Activated CD8-positive, alpha-beta memory T cell treated with anti-CD3 and anti-CD28 coated beads for 48 hours (primary cell): ENCODE measurements at places on chromosomes 4 and X.

DNA sequence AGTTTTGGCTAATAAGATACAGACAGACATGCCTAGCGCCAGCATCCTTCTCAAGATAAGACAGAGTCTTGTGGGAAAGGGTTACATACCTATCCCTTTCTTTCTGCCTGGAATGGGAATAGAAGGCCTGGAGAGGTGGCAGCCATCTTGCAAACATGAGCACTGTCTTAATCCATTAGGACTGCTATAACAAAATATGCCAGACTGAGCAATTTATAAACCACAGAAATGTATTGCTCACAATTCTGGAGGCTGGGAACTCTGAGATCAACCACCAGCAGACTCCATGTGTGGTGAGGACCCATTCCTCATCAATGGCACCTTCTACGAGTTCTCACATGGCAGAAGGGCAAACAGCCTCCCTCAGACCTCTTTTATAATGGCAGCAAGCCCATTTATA is 26.5 kb upstream of the NEIL3 start:
- DNase-seq = no peak

DNA sequence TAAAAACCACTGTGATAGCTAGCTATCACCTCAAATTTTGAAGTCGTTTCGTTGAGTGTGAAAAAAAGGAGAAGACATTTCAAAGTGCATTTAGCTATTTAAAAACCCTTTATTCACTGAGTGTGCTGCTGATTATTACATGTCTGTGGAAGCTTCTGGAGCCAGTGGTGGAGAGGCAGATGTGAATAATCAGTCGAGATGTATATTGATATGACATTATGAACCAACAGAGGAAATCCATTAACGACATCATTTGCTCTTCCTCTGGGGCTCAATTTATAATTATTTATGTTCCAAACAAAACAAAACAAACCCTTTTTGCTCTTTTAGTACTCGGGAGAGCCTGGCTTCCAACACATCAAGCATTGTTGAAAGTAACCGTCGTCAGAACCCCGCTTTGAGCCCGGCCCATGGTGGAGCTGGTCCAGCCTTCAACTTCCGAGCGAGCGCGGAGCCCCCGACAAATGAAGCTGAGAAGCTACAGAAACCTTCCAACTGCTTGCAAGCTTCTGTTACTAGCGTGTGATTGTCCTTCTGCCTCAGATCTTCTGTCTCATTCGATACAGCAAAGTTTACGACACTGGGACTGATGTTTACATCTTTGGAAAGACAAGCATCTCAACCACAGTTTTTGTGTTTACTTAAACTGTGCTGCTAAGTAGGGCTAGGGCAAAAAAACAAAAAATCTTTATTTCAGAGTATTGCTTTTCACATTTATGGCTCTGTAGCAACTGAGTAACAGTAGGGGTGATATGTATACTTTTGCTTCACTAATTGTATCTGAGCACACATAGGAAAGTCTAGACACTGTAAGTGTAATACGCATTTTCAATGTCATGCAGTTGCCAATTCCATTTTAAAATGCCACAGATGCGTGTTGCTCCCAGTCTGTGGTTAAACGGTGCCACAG is 111.9 kb downstream of the STOX2 start:
- no peak for DNase-seq

GRCh38 chr4:54384563-54384962 is 155.5 kb downstream of the PDGFRA start:
- no peak for DNase-seq

GRCh38 chrX:54423161-54423888 is 16.9 kb upstream of the TSR2 start:
- DNase-seq = no peak

DNA sequence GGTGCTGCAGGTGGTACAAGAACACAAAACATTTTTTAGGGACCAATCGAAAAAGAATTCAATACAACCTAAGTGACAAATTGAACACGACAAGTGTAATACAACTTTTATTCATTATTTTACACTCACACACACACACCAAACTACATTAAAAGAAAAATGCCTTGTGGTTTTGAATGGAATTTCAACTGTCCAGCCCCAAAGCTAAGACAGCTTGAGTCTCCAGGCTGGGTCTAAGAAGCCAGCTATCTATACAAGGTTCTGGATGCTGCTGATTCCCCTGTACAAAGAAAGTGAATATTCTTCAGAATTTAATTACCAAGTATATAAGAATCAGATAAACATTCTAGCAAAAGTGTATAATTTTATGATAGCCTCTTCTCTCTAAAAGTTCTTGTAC is 118.2 kb downstream of the PPP3CA start:
- DNase-seq = no peak

DNA sequence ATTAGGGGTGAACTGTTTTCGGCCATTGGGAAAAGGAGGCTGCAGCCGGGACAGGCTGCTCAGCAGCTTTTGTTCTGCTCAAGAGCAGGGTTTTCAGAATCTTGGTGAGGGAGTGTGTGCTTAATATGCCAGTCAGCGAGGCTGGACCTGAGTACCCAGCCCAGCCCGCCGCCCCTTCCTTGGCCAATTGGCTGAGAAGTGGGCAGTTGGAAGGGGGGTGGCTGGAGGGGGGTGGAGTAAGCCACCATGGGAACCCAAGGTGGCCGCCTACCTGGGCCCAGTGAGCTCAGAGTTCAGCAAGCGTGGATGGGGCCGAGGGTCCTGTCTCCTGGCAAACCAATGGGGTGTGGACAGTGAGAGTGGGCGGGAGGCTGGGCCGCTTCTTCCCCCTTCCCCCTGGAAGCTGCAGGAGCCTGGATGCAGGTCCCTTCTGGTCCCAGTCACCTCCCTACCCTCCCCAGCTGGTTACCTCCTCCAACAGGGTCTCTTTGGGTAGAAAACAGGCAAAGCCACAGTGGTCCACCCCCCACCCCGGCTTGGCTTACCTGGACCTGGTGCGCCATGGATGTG is 52.5 kb downstream of the SORCS2 start:
- DNase-seq = no peak

DNA sequence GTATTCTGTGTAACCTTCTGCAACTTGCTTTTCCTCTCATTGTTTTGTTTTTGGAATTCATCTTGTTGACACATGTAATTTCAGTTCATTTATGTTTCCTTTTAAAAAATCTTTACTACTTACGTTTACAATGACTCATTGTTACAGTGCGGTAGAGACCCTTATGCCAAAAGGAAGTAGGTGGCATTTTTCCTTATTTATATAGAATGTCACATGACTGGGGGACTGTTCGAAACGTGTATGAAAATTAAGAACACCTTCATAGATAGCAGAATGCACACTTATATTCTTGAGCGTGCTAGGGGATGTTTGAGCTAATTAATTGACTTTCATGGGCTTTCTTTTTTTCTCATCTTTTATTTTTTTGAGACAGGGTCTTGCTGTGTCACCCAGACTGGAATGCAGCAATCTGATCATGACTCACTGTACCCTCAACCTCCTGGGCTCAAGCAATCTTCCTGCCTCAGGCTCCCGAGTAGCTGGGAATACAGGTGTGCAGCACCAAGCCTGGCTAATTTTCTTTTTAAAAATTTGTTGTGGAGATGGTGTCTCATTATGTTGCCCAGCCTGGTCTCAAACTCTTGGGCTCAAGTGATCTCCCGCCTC is 7.3 kb downstream of the REPS2 start:
- no peak for DNase-seq

DNA sequence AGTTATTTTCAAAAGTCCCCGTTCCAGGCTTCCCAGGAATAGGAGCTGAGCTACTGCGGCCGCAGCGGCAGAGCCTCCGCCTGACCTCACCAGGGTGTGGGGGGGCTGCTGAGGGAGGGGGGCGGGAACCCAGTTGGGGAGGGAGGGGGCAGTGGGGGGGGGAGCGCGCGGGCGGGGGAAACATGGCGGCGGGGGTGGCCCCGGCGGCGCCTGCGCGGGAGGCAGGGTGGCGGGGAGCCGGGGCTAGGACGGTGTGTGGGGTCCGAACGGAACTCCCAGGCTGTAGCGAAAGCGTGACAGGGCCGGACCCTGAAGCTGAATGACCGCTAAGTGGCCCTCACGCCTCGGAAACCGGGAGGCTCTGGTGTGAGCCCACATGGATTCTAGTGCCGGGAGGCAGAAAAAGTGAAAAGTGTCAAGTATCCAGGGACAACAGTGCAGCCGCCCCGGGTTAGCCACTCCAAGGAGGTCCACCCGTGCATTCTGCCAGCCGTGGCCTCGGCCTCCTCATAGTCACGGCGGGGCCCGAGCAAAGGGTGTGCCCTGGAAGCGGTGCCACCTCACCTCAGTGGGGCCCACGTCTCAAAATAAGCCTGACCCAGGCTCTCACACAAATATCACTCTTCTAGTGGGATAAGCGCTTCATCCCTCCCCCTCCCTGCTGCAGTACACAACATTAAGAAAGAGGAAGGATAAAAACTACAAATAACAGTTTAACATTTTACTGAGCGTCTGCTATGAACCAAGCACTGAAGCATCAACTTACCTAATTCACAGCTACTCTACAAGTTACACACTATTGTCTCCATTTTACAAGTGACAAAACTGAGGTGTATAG is at the start of gene KLHL13:
Gene KLHL13, minus strand, starts transcription at position 98 of the 838 bp plus-strand sequence. CDS start 88,337 bp downstream, outside the sequence.
- no peak for DNase-seq

- no peak for DNase-seq
These were observed 11.8 kb upstream of the RTL5 start for GRCh38 chrX:72143609-72143907.

GRCh38 chr4:177667687-177668086 is 225.4 kb upstream of the AGA start:
- DNase-seq = no peak

GRCh38 chr4:123696687-123697086 is 300.1 kb downstream of the SPRY1 start:
- no peak for DNase-seq

GRCh38 chr4:140048419-140048995 is 105.5 kb downstream of the MAML3 start:
- DNase-seq = no peak

DNA sequence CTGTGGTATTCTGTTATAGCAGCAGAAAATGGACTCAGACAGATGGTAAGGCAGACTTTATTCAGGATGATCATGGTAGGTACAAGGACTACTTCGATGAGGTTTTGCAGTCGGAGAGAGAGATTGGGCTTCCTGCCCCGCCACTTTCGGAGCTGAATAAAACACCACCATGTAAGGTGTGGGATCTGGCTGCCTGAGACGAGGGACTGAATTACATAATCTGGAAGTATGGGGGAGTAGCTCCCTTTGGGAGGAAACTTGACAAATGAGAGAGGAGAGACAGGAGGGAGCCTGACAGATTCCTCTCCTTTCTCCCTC is 255.5 kb upstream of the GATB start:
- DNase-seq = no peak

GRCh38 chrX:23559975-23560374 is 107.3 kb upstream of the PRDX4 start:
- DNase-seq = no peak

DNA sequence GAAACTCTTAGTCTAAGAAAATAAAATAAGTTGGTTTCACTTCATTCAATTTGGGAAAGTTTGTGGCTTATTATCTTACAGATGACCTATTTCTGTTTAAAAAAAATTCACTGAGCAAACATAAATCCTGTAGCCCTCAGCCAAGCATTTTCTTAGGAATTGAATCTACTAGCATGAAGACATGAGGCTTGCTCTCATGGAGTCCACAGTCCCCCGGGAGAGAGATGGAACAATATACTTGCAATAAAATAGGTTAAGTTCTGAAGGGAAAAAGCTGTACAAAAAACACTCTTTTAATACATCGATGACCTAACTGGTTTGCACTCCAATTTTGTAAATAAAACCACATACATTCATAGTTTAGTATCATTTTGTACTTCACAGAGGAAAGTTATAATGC is 642.6 kb upstream of the FAM241A start:
- no peak for DNase-seq

GRCh38 chrX:24760363-24761000 is 66.8 kb downstream of the POLA1 start:
- DNase-seq = no peak

- DNase-seq = no peak
These were observed 75.7 kb downstream of the HTRA3 start for GRCh38 chr4:8345053-8345945.

DNA sequence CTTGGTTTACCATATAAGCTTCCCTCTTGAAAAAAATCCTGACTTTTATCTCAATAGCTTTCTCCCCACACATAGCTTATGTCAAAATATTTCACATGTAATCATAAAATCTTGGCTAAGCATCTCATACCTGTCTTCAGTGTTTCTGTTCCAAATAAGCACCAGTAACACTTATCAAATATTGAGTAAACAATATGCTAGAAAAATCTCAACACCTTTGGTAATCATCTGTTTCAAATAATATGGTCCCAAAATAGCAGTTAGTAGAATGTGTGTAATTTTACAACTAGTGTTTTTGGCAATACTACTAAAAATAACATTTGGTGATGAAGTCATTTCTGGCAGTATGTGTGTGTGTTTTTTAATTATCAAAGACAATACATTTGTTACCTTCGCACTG is 2138.2 kb downstream of the PCDH7 start:
- no peak for DNase-seq
